ENCODE measurements at places on chromosomes 16 and 17.

DNA sequence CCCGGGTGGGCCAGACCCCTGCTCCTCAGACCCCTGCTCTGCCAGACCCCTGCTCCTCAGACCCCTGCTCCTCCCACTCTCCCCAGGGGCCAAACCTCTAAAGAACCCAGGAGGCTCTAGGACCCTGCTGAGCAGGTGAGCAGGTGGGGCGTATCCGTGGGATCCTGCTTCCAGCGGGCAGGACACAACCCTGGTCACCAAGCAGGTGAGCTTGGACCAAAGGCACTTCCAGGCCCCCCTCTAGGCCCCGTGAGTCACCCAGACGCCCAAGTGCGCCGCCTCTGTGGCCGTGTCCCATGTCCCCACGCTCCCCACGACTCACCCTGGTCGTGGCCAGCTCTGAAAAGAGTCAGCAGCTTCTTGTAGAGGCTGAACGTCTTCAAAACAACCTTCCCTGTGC lies 5.0 kb downstream of the CYBC1 start:
- no peak for DNase-seq

- DNase-seq = no peak
These were observed 33.8 kb upstream of the GHDC start for GRCh38 chr17:42227849-42228700.

DNA sequence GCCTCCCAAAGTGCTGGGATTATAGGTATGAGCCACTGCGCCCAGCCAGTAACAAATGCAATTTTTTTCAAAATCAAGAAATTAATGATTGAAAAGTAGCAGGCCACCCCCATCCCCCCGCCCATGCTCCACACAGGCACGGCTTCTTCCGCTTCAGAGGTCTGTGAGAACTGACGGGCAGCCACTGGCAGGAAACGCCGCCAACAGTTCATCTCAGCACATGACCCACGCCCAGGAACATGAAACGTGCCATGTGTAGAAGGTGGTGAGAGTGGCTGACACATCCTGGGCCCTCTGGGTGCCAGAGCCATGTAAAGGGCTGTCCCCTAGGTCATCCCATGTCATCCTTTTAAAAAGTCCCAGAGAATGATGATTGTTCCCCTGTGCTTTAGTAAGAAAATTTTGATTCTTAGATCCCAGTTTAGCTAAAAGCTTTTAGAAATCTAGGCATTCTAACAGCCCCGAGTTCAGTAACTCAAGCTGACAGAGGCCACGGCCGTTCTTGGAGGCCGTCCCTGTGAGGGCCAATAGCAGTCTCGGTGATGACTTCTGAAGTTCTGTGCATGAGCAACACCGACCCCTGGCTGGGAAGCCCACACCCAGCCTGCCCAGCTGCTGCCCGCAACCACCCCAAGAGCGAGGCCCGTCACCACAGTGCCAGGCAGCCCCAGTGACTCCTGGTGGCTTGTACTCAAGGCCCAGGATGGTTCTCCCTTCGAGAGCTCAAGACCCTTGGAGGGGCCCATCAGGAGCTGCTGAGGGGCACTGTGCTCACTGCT lies 52.1 kb downstream of the KLHDC4 start:
- no peak for DNase-seq

GRCh38 chr16:70496513-70496912 lies 26.8 kb downstream of the COG4 start:
- no peak for DNase-seq

DNA sequence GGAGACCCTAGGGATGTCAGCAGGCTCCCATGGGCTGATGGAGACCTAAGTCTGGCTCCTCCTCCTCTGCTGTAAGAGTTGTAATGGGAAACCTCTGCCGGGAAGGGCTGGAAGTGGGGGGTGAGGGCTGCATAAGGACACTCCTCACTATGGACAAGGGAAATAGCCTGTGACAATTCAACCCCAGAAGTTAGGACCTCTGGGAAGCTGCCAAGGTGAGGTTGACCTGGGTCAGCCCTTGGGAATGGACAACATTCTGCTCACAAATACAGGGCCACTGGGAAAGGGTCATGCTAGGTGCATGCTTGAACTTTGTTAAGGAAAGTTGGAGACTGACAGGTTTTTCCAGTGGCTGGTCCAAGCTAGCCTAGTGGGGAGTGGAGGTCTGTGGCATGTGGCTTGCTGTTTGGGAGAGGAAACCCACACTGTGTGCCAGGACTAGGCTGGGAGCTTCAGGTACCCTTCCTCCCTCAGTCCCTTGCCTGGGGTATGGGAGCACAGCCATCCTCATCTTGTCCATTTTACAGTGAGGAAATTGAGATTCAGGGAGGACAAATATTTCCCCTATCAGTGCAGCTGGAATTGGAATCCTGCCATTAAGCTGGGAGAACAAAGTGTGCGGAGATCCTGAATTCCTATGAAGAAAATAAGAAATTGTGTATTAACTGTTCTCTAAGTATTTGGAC lies 190.4 kb downstream of the SALL1 start:
- DNase-seq = no peak

DNA sequence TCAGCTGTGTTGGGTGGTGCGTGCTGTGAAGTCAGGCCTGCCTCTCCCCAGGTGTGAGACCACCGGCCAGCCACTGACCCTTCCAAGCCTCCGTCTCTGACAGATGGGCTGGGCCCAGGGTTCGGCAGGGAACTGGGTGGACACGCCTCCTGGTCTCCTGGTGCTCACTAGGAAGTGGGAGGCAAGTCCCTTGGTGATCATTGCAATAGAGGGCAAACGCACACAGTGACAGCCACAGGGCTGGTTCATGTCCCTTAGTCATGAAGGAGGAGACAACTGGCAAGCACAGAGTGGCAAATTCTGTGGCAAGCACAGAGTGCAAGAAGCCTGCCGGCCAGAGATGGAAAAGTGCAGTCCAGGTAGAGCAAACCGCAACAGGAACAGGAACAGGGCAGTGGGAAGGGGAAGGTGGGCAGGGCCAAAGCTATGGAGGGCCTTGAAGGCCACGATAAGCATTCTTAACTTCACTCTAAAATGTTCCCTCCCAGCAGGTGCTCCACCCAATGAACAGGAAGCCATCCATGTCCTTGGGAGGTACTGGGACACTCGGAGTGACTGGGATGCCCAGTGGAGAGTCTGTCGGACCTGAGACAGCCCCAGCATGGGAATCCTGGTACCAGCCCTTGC lies 21.9 kb downstream of the USP7 start:
- no peak for DNase-seq

DNA sequence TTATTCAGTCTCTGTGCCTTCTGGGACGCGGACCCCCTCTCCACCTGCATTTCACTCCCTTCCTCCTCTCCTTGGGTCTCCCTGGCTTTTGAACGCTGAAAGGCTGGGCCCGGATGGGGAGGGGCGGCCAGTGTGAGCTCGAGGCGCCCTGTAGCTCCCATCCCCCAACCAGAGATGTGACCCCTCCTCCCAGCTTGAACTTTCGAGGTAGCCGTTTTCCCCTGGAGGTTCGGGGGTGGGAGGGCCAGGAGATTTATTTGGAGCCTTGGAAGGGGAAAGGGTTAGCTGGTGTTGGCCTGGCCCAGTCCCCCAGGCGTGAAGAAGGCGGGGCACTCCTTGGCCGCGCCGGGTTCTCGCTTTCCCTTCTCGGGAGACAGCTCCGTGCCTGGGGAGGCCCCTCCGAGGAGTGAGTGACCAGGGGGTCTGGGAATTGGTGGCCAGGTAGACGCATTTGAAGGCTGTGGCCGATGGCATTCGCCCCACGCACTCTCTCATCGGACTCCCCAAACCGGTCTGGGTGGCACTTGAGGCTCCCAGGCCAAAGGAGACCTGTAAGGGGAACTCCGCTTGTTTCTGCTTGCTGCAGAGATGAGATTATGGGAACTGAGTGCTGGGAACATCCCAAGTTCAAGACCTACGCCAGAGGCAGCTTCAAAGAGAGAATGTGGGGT lies 942 bp downstream of the LDAF1 start:
- no peak for DNase-seq

GRCh38 chr17:44910231-44911106 lies 4.8 kb downstream of the GFAP start:
- DNase-seq = no peak

GRCh38 chr16:30929167-30929566 lies 5.8 kb downstream of the FBXL19 start:
- no peak for DNase-seq

DNA sequence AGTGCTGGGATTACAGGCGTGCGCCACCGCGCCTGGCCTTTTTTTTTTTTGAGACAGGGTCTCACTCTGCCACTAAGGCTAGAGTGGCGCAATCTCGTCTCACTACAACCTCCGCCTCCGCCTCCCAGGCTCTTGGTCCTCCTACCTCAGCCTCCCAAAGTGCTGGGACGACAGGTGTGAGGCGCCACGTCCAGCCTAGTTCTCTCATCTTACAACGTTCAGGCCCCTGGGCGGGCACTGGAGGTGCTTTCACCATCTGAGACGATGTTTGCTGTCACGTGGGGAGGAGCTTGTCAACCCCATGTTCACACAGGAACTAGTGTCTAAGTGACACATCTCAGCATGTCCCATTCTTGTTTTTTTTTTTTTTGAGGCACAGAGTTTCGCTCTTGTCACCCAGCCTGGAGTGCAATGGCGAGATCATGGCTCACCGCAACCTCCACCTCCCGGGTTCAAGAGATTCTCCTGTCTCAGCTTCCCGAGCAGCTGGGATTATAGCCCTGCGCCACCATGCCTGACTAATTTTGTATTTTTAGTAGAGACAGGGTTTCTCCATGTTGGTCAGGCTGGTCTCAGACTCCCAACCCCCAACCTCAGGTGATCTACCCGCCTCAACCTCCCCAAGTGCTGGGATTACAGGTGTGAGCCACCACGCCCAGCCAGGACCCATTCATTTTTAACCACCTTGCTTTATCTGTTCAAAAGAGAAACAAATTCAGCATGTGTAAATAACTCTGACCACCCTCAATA lies 5.2 kb upstream of the FANCA start:
- DNase-seq = no peak

- DNase-seq = no peak
These were observed 41.8 kb downstream of the IL4R start for GRCh38 chr16:27355610-27356009.
